GM23338 (cell line): ENCODE measurements at places on chromosomes 4 and X.

- no peak for DNase-seq
Measured at GRCh38 chr4:150139297-150139865, 61.1 kb downstream of the DCLK2 start.

DNA sequence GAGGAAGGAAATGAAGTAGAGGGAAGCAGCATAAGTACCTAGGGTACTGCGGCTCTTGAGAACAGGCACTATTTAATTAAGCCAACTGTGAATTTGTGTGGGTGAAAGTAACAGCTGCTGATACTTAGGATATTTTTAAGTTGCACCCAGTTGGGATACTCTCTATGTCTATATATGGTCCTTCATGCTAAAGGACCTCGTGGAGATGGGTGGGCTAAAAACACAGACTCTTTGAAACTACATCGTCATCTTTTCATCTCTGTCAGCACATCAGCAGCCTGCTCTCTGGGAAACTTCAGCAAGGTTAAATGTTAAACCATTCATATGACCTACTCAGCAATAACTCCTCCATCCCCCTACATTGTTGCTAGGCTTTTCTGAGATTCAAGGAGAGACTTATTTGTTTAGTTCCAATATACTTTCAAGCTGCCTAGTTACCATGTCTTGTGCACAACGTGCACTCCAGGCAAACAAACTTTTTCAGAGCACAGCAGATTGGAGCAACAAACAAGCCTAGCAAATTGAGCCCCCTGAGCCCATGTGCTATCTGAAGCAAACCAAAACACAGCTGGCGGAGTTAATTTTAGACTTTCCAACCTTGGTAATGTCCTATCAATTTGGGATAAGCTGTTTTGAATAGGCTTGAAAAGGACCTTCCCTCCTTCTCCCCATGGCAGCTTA, 6.2 kb upstream of the MOB1B start:
- DNase-seq, result no peak

GRCh38 chrX:120549483-120550452, 11.0 kb downstream of the CUL4B start:
- DNase-seq, result no peak

- DNase-seq, result no peak
Measured at GRCh38 chr4:25538430-25538829, 117.2 kb upstream of the SLC34A2 start.

GRCh38 chrX:56268888-56269287, 36.7 kb downstream of the KLF8 start:
- DNase-seq, result no peak

- DNase-seq, result no peak
Measured at GRCh38 chrX:74286950-74287740, 16.8 kb upstream of the ZCCHC13 start.
